Right ventricle myocardium superior (tissue), 1 donor: ENCODE measurements at places on chromosomes 16 and 17. TPM values are rescaled to one million over a fixed set of nuclear protein-coding genes. Genes with fewer than 3 reads are reported as not detected.

DNA sequence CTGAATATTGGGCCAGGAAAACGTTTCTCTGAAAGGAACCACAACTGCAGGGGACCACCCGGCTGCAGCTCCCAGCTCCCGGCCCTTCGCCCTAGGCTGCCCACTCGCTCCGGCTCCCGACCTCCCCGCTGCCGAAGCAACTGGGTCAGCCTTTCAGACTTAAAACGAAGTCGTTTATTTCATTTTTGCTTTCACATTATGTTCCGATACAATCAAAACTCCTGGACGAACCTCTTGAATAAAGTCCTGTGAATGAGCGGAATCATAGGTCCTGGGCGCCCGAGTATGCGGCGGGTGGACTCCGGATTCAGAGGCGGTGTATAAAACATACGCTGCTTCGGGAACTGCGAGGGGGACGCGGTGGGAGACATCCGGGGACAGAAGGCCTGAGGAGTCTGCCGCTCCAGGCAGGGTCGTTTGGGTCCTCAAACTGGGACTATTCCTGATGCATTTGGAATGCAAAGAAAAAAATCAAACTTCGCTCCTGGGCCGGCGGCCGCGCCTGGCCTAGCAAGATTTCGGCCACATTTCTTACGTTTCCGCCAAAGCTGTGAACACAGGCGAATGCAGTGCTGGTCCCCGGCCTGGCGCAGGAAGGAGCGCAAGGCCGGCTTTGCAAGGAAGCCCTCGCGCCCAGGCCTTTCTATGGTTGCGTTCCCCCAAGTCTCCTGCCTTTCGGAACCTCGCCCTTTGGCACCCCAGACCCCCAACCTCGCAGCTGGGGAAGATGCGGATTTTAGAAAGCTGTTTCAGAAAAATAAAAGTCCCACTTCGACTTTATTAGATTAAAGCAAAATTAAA, 3.7 kb downstream of the CBLN1 start:
- no peak for DNase-seq

Gene HOXB7
- 0.22 TPM for total RNA-seq

Gene GAS2L2
- total RNA-seq: 0.11 TPM

Gene ZMYND15
- total RNA-seq: not detected

Gene CLEC3A
- total RNA-seq: not detected
